ENCODE measurements at places on chromosomes 7 and 10. TPM values are rescaled to one million over a fixed set of nuclear protein-coding genes. Genes with fewer than 3 reads are reported as not detected.

PLXDC2 gene
- 40.1 TPM for total RNA-seq

KCNIP2 gene
- 4.7 TPM for total RNA-seq

DPYSL4 gene
- 15.2 TPM for total RNA-seq

HSPA14 gene
- 32.9 TPM for total RNA-seq

FAM25A gene
- total RNA-seq = not detected

LRRC17 gene
- 3.0 TPM for total RNA-seq

TRAPPC14 gene
- 20.2 TPM for total RNA-seq

GBX1 gene
- not detected for total RNA-seq

NOS3 gene
- total RNA-seq = 4.4 TPM

MMD2 gene
- not detected for total RNA-seq

PLEKHA8 gene
- total RNA-seq = 42.0 TPM

TUBB8 gene
- 1.5 TPM for total RNA-seq

CPA2 gene
- total RNA-seq = 0.31 TPM

HERPUD2 gene
- 15.6 TPM for total RNA-seq

PSD gene
- 5.6 TPM for total RNA-seq

UPK3B gene
- 20.6 TPM for total RNA-seq

NRAP gene
- not detected for total RNA-seq

LMOD2 gene
- 0.22 TPM for total RNA-seq

CACNB2 gene
- 3.2 TPM for total RNA-seq

CPA4 gene
- not detected for total RNA-seq

STRIP2 gene
- 7.9 TPM for total RNA-seq

ANKRD1 gene
- total RNA-seq = not detected

MEOX2 gene
- total RNA-seq = 0.19 TPM

RNF133 gene
- 0.39 TPM for total RNA-seq

ABCB4 gene
- total RNA-seq = 0.60 TPM

ITIH5 gene
- 7.6 TPM for total RNA-seq

CDC14C gene
- total RNA-seq = not detected

MYPN gene
- not detected for total RNA-seq

GPR26 gene
- 0.09 TPM for total RNA-seq

INMT gene
- total RNA-seq = 0.84 TPM

MOGAT3 gene
- 0.82 TPM for total RNA-seq

PDE1C gene
- 0.67 TPM for total RNA-seq

TAS2R4 gene
- 1.3 TPM for total RNA-seq

TMEM178B gene
- total RNA-seq = 15.8 TPM

TACC2 gene
- 48.5 TPM for total RNA-seq

MEST gene
- 283 TPM for total RNA-seq

CFTR gene
- total RNA-seq = 1.7 TPM

CYP2W1 gene
- not detected for total RNA-seq

SPDYE2B gene
- total RNA-seq = not detected

SRRM3 gene
- 17.4 TPM for total RNA-seq

ODAD2 gene
- 4.1 TPM for total RNA-seq

TAS2R41 gene
- not detected for total RNA-seq

NFE2L3 gene
- 62.6 TPM for total RNA-seq

ELN gene
- total RNA-seq = 5.6 TPM

TCF7L2 gene
- total RNA-seq = 67.3 TPM

FAM221A gene
- total RNA-seq = 21.5 TPM

SLC26A3 gene
- total RNA-seq = not detected

COBL gene
- 36.5 TPM for total RNA-seq

DNAH11 gene
- 4.9 TPM for total RNA-seq

All from H1 (cell line).